ENCODE measurements at places on chromosomes 4 and X. TPM values are rescaled to one million over a fixed set of nuclear protein-coding genes. Genes with fewer than 3 reads are reported as not detected.

- H3K4me1 ChIP-seq: no peaks in the 10 kb centered on the region
- no peak overlapping the region for H3K4me3 ChIP-seq
- DNase-seq: no peak
- H3K27ac ChIP-seq: no peak overlapping the region
- H3K27me3 ChIP-seq: no peaks in the 10 kb centered on the region
- no peaks in the 10 kb centered on the region for H3K36me3 ChIP-seq
These were observed 30.7 kb upstream of the KLHL8 start for GRCh38 chr4:87251106-87251505.

- no peaks in the 10 kb centered on the region for H3K27me3 ChIP-seq
- H3K27ac ChIP-seq: no peak overlapping the region
- no peak for DNase-seq
These were observed 2.3 kb downstream of the FRYL start for GRCh38 chr4:48777739-48778138.

GRCh38 chr4:57492251-57492878 lies 382.2 kb upstream of the IGFBP7 start:
- no peaks in the 10 kb centered on the region for H3K4me1 ChIP-seq
- H3K4me3 ChIP-seq: no peak overlapping the region
- H3K36me3 ChIP-seq: no peaks in the 10 kb centered on the region
- no peaks in the 10 kb centered on the region for H3K27me3 ChIP-seq

DNA sequence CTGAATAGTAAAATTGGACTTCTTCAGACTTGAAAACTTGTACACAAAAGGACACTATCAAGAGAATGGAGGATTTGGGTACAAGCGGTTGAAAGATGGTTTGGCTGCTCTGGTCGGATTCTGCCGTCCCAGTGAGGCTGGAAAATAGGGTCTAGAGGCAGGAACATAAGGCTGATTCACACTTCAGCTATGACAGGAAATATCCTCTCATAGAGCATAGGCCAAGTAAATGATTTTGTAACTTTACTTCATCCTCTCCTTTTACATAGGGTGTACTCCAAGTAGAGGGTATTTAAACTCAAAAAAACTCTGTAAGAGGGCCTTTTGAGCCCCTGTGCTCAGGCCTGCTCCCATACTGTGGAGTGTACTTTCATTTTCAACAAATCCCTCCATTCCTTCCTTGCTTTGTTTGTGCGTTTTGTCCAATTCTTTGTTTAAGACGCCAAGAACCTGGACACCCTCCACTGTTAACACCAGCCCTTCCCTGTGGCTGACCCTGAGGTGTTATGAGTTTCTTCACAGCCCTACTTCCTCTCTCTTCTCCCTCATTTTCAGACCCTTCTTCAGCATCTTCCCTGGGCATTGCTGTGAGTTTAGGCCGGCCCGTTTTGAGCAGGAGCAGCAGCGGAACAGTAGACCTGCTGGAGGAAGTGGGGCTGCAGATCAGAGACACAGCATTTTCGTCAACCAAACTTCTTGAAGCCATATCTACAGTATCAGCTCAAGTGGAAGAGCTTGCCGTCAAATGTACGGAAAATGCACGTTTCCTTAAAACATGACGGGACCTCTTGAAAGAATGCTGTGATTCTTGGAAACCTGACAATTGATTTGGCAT lies 7.2 kb downstream of the PGAM4 start:
- H3K4me3 ChIP-seq: no peak overlapping the region
- H3K27me3 ChIP-seq: no peaks in the 10 kb centered on the region
- H3K36me3 ChIP-seq: no peaks in the 10 kb centered on the region
- no peak for DNase-seq

- H3K4me1 ChIP-seq: peaks cover 29% of the 10 kb centered on the region
- H3K4me3 ChIP-seq: no peak overlapping the region
- H3K27me3 ChIP-seq: no peaks in the 10 kb centered on the region
- DNase-seq: peak; percentile 78
These were observed 8.9 kb downstream of the CLCN4 start for GRCh38 chrX:10165580-10166247.

The CASP6 gene
- 27.0 TPM for total RNA-seq

The IL13RA1 gene
- total RNA-seq: 38.6 TPM

All from SJCRH30 (cell line).